NCI-H146 (cell line): ENCODE measurements at places on chromosomes 12 and 14.

DNA sequence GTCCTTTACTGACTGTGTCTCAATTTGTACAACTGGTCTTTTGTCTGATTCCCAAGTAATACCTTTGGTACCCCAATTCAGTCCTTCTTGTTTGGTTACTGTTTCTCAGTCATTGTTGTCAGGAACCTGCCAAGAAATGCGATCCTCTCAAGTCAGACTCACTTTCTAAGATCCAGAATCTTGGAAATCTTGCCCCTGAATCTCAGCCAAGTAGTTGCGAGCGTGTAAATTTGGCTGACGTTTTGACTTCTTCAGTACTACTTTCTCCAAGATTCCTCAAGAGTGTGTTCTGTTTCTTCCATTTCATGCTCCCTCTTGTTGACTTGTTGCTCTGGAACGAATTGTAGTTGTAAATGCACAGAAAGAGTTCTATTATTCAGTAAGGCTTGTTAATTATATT lies 114.0 kb downstream of the MSRB3 start:
- no peak for DNase-seq

DNA sequence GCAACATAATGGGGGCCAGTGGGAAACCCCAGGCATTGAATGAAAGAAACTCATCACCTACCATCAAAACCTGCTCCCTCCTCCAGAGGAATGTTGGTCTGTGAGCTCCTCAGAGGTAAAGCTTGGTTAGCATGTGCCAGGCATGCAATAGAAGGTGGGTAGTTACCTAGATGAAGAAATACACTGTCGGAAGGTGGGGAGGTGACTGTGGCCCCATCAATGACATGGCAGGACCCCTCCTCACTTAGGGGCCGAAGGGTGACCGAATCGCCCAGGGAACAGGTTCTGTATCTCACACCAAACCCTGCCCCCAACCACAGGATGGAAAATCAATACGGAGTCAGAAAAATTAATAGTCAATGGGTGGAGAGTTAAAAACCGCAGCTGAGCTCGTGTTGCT lies 135.6 kb downstream of the BCL11B start:
- DNase-seq: no peak

GRCh38 chr12:109137055-109137454 lies 20.7 kb downstream of the ACACB start:
- DNase-seq: no peak

DNA sequence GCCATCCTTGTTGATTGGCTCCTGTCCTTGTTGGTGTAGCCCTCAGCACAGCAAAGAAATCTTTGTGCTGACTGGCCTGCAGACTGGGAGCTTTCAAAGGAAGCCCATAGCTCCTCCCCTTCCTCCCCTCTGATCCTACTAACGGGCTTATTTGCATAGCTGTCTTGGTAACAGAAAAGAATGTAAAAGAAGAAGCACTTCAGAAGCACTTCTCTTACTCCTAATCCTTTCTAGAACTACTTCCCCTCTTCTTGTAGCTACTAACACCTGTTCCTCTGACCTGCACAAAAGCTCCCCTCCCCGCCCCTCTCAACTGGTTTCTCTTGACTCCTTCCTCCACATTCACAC lies 14.3 kb upstream of the RIC8B start:
- DNase-seq: no peak

GRCh38 chr12:105083031-105083430 lies 1.2 kb downstream of the ALDH1L2 start:
- no peak for DNase-seq

GRCh38 chr12:18250313-18250916 lies 10.9 kb upstream of the PIK3C2G start:
- peak; percentile 86 for DNase-seq

- DNase-seq: no peak
These were observed 43.5 kb downstream of the DPF3 start for GRCh38 chr14:72850360-72850759.

DNA sequence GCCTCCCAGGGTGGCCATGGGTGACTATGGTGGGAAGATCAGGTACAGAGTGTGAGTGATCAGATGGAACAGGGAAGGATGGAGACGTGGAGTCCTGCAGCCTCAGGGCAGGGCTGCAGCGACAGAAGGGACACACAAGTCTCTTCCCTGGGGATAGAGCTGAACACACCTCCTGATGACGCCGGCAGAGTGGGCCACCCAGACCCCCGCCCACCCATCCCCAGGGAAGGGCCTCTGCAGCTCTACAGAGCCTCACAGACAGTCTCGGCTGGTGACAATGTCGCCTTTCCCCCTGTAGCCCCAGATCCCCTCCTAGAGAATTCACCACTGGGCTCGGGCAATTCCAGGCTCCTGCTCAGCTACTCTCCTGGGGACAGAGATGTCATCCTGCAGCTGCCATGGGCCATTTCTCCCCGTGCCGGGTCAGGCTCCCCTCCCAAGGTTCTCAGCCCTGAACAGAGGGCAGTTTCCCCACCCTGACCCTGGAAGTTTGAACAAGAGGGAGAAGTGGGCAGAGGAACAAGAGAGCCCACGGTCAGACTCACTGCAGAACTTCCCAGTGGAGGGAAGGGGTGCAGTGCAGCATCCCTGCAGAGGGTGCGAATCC lies 115.7 kb downstream of the NCOR2 start:
- DNase-seq: no peak

DNA sequence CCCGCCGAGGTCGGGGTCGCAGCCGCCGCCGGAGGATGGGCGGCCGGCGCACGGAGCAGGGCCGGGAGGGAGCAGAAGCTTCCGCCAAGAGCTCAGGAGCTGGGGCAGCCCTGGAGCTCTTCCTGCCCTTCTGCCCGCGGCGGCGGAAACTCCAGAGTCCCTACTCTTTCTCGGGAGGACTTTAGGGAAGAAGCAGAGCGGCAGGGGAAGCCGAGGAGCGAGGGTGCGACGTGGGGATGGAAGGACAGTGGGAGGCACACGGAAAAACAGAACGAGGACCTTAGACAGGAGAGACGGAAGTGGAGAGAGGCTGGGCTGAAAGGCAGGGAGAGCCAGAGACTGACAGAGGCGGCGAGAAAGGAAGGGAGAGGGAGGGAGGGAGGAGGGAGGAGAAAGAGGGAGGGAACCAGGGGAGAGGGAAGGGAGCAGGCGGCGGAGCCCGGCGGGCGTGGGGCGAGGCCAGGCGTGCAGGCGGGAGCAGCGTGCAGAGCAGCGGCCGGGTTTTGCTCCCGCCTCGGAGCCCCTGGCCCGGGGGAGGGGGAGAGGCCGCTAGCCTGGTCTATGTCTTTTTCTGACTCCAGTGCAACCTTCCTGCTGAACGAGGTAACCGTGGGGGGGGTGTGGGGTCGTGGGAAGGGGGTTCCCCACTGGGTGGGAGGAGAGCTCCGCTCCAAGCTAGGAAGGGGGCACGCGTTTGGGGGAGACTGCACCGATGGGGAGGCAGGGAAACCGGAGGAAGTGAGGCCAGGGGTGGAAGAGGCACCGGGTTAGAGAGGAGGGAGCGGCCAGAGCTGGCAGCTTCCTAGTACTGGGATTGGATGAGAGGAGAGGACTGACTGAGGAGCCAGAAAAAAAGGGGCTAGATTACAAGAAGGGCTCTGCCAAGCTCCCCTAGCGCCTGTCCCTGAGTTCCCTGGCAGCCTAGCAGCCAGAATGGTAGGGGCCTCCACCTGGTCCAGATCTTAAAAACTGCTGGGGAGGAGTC lies 2.9 kb upstream of the CACNB3 start:
- DNase-seq: peak; percentile 92

GRCh38 chr14:74936731-74937130 lies 13.7 kb upstream of the RPS6KL1 start:
- DNase-seq: no peak

GRCh38 chr14:89249065-89249695 lies 167.9 kb downstream of the FOXN3 start:
- no peak for DNase-seq

DNA sequence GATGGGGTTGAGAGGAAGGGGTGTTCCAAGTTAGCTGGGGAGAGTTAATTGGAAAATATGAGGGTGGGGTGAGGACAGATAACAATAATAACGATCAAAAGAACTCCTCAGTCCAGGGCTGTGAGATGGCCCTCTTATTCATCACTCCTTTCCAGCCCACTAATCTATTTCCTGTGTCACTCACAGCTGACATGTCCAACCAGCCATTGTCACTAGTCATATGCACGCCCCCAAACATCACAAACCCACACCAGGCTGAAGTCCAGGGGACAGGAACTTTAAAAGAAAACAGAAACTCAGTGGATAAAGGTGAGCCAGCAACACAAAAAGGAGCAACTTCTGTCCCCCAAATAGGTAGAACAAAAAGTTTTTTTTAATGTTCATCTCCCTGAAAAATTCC lies 911 bp downstream of the CALCOCO1 start:
- DNase-seq: no peak

GRCh38 chr12:67634303-67634761 lies 14.2 kb upstream of the DYRK2 start:
- DNase-seq: no peak

DNA sequence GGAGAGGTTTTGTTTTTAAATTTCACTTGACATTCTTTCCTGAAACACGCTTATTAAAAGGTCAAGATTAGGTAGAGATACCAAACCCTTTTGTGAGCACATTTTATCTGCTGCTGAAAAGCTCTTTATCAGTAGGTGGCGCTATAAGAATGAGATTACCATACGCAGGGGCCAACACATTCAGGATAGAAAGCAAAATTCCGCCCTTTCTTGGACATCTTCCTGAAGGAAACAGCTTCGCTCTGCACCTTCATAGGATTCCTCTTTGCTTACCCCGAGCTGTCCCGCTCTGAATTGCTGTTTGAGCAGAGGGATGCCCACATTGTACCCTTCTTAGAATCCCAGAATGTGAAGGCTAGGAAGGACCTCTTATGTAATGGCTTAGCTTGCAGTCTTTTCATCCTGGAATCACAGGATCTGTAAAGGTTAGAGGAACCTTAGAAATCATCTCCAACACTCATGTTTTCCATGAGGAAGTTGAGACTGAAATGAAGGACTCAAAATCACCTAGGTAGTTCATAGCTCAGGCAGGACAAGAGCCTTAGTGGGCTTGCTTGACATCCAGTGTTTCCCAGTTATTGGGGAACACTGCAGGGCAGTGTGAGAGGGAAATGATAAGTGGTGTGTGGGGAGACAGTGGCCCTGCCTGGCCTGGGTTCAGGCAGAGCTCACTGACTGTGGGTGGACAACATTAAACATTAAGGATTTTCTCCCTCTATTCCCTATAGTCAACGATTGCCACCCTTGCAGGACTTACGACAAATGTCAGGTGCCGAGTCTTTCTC lies 38.7 kb upstream of the CRY1 start:
- DNase-seq: peak; percentile 71

- DNase-seq: peak; percentile 59
These were observed 1.3 kb downstream of the PLEKHG3 start for GRCh38 chr14:64705381-64706118.

- no peak for DNase-seq
These were observed 9.2 kb downstream of the NDUFA12 start for GRCh38 chr12:94994312-94994711.
